ENCODE measurements at places on chromosomes 2 and 18.

- DNase-seq, result no peak
Measured at GRCh38 chr2:205337274-205337673, 345.0 kb upstream of the NRP2 start.

DNA sequence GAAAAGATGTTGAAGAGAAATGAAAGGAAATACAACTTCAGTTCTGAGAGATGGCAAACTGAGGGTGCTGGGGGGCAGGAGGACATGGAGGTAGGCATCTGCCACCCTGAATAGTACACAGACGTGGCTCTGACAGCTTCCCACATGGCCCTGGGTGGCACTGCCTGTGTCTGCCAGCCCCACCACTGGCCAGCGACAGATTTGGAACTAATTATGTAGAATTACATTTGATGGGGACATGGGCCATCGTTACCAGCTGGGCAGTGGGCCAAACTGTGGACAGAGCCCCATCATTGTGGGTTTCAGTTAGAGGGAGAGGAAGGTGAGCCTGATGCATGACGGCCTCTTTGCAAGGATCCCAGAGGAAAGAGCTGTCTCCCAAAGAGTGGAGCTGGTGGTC lies 216.0 kb upstream of the HAAO start:
- DNase-seq, result no peak

GRCh38 chr2:36359067-36359466 lies 3.5 kb downstream of the CRIM1 start:
- no peak for DNase-seq

GRCh38 chr18:49858309-49859020 lies 45.1 kb upstream of the ACAA2 start:
- DNase-seq, result no peak

GRCh38 chr18:69444221-69444620 lies 43.5 kb downstream of the DOK6 start:
- DNase-seq, result peak; percentile 7

DNA sequence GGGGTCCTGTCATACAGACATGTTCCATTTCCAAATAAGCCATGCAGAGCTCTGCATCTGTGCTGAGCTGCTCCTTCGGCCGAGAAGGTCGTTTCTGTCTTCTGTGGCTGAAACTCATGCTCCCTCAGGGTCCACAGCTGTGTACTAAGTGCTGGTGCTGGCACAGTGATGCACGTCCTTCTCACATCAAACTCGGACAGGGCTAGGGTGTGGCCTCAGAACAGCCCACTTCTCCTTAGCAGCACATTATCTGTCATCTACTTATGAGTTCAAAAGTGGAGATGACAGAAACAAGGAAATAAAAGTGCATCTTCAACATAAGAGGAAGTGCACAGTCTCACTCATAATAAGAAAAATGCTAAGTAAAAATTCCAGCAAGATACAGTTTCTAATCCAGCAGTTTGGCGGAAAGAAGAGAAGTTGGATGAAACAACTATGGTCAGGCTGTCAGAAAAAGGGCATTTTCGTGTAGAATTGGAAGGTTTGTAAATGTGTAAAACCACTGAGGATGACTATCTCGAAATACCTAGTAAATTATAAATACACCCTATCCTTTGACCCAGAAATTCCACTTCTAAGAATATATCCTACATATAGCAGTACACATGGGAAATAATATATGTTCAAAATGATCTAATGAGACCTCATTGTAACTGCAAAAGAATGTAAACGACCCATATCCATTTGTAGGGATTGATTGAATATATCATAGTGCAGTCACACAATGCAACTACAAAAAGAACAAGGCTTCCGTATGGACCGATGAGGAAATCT lies 53.7 kb upstream of the APCDD1 start:
- no peak for DNase-seq

- no peak for DNase-seq
Measured at GRCh38 chr18:57710226-57710625, 88.6 kb upstream of the NARS1 start.

- DNase-seq, result no peak
Measured at GRCh38 chr2:235055891-235056516, 104.2 kb downstream of the SH3BP4 start.

DNA sequence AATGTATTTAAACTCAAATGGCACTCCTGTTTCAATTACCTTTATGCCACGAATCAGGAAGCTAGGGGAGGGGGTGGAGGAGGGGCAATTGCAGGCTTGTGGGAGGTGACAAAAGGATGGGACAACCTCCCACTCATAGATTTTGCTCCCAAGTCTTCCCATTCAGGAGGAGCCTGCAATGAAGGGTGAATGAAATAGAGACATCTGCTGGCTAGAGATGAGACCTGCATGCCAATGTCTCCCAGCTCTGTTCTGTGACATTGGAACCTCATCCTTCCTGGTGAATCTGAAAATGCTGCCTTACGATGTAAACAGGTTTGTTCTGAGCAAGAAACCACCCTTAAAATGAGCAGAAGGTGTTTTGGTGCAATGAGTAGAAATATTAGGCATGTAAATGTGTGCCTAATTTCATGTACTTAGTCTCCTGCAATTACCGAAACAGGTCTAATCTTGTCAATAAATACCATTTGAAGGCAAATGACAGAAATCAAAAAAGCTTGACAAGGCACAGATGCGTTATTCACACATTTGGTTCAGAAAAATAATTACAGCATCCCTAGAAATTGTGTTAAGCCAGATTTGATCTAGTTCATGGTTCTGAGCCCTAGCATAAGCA lies 2.7 kb upstream of the PID1 start:
- no peak for DNase-seq

GRCh38 chr2:230779126-230779525 lies 66.5 kb downstream of the CAB39 start:
- no peak for DNase-seq

GRCh38 chr2:160363961-160364360 lies 129.6 kb downstream of the RBMS1 start:
- DNase-seq, result no peak

DNA sequence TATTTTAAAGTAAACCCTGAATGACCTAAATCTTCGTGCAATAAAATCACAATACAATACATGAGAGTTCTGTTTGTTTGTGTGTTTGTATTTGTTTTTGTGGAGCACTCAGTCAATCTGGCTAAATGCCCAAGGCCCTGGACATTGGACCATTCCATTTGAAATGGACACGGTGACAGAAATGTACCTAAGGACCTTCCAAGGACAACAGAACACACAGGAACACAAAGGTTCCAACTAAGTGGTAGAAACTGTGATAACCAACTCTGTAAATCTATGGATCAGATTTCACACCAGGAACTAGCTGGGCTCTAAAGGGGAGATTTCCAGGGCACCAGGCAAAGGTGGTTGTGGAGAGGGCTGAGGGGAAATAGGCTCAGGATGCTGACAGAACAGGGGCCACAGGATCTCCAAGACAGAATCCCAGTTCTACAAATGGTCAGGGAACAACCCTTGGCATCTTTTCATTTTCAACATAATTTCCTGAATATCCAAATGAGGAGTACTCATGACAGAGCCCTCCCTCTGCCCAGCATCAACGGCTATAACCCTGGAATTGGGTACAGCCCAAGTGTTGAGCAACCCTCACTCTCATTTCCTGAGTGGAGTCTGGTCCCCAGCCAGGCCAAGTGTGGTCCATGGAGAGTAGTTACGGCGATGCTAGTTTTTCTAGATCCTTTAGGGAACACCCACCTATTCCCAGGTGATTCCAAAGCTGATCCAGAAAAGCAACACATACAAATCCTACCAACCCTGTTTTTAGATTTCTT lies 78.4 kb downstream of the NCKAP5 start:
- DNase-seq, result no peak

GRCh38 chr2:82834893-82835292 lies 1624.2 kb downstream of the SUCLG1 start:
- no peak for DNase-seq

DNA sequence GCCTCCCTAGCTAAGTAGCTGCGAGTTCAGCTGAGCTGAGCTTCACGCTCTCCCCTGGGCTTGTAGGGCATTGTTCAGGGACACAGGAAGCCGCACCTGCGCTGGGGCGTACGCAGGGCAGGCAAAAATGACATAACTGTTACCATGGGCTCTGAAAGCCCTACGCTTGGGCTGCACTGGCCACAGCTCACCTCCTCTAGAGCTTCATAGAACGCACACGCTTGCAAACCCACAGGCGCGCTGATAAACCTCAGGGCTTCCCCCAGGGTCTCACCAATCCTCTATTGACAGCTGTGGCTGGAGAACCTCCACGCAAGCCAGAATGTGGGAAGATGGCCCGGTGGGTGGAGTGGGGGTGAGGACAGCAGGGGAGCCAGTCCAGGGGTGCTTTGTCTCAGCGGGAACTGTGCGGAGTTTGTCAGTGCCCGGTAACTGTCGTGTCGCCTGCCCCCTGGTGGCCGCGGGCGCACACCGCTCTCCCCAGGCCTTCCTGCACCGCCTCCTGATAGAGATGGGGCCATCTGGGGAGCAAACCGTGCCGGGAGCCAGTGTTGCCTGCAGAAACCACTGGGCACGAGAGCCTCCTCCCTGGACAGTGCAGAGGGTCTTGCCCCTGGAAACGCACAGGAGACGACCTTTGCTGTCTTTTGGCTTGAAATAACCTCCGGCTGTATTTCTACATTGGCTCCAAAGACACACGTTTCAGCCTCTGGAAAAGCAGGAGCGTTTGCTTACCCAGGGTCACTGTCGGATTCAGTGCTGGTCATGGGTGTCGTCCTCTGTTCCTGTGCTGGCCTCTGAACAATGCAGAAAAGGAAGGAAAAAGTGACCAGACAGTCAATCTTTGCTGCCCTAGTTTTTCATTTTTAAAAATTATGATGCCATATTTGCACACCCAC lies 17.0 kb upstream of the CIDEA start:
- no peak for DNase-seq

- no peak for DNase-seq
Measured at GRCh38 chr2:98118161-98118560, 31.2 kb downstream of the VWA3B start.

DNA sequence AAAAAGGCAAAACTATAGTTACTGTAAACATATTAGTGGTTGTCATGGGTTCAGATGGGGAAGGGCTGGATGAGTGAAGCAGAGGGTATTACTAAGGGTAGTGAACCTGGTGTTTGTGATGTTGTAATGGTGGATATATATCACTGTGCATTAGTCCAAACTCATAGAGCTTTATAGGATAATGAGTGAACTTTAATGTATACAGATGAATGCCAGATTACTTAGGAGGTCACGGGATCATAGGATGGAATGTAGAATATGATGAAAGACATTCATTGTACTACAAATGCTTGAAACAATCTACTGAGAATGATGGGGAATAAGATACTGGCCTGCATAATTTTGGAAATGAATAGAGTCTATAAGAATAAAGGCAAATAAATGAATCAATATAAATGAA lies 226.7 kb upstream of the ZNF804A start:
- DNase-seq, result no peak
